ENCODE measurements at places on chromosomes 2 and 18. TPM values are rescaled to one million over a fixed set of nuclear protein-coding genes. Genes with fewer than 3 reads are reported as not detected.
A peak's percentile ranks its signal among the peaks of the same experiment; 100 is the strongest.

The ZRANB3 gene
- total RNA-seq = 14.5 TPM

- H3K4me3 ChIP-seq = no peak overlapping the region
- H3K4me1 ChIP-seq = peaks cover 52% of the 10 kb centered on the region
- H3K36me3 ChIP-seq = peaks cover 13% of the 10 kb centered on the region
- peak overlapping the region; percentile 83 for H3K27ac ChIP-seq
Measured at GRCh38 chr2:112879491-112880041, 31.4 kb upstream of the IL37 start.

The RNF152 gene
- 1.0 TPM for total RNA-seq

The ABHD1 gene
- total RNA-seq = 0.56 TPM

DNA sequence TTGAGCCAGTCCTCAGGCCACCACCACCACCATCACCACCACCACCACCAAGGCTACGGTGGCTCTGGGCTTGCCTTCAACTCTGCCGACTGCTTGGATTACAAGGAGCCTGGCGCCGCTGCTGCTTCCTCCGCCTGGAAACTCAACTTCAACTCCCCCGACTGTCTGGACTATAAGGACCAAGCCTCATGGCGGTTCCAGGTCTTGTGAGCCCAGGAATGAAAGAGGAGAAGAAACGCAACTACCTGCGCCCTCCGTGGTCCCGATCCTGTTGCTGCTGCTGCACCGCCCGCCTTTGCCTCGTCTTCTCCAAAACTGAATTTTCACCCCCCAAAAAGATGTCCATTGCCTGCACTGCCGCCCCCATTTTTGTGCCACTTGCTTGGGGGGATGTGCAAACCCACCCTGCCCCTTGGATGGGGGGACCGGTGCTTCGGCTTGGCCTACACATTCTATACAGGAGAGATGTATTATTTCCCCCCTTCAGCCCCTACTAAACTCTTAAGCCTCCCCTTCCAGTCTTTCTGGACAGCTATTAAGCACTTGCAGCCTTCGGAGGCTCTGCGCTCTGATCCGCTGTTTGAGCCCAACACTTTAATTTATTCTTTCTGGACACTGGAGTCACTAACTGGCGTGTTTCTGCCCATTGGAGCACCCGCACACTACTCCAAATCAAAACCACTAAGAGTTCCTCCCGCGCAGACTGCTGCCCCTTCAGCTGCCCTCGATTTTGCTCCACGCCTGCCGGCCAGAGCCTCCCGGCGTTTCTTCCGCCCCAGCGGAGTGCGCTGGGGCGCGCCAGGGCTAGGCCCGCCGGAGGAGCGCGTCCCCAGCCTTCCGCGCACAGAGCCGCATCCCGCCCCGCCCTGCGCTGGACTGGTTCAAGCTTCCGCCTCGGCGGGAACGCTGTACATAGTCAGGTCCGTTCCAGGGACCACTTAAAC, 5.7 kb downstream of the OTX1 start:
- no peaks in the 10 kb centered on the region for H3K27me3 ChIP-seq
- H3K4me1 ChIP-seq = no peaks in the 10 kb centered on the region
- H3K36me3 ChIP-seq = peaks cover 34% of the 10 kb centered on the region
- DNase-seq = no peak
- H3K27ac ChIP-seq = no peak overlapping the region
- no peak overlapping the region for H3K4me3 ChIP-seq

The PLEK gene
- total RNA-seq = not detected

The DRC1 gene
- total RNA-seq = not detected

GRCh38 chr2:241947876-241948275, 78.3 kb downstream of the RTP5 start:
- H3K4me3 ChIP-seq = no peak overlapping the region
- H3K27ac ChIP-seq = no peak overlapping the region
- no peak for DNase-seq
- H3K36me3 ChIP-seq = no peaks in the 10 kb centered on the region
- H3K4me1 ChIP-seq = peaks cover 9% of the 10 kb centered on the region

The ASB1 gene
- 71.6 TPM for total RNA-seq

GRCh38 chr2:62660582-62661262, 44.8 kb upstream of the EHBP1 start:
- no peaks in the 10 kb centered on the region for H3K27me3 ChIP-seq
- H3K27ac ChIP-seq = peak overlapping the region; percentile 40
- no peaks in the 10 kb centered on the region for H3K36me3 ChIP-seq

Data from Calu3 (cell line).